ENCODE measurements at places on chromosomes 7 and 10.

- DNase-seq = no peak
These were observed 227.6 kb downstream of the FZD1 start for GRCh38 chr7:91491868-91492267.

DNA sequence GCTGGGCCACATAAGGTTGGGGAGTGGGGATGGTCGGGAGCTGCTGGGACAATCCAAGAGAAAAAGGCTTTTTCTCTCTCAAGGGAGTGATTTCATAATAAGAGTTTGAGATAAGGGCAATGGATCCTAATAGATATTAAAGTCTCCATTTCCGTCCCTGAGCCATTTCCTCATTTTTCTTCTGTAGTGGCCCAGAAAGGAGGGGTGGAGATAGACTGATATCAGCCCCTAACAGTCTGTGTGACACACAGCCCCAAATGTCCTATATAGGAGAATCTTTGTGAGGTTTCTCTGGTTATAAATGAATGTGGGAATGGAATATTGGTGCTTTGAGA is 35.2 kb downstream of the PRSS2 start:
- DNase-seq = no peak

DNA sequence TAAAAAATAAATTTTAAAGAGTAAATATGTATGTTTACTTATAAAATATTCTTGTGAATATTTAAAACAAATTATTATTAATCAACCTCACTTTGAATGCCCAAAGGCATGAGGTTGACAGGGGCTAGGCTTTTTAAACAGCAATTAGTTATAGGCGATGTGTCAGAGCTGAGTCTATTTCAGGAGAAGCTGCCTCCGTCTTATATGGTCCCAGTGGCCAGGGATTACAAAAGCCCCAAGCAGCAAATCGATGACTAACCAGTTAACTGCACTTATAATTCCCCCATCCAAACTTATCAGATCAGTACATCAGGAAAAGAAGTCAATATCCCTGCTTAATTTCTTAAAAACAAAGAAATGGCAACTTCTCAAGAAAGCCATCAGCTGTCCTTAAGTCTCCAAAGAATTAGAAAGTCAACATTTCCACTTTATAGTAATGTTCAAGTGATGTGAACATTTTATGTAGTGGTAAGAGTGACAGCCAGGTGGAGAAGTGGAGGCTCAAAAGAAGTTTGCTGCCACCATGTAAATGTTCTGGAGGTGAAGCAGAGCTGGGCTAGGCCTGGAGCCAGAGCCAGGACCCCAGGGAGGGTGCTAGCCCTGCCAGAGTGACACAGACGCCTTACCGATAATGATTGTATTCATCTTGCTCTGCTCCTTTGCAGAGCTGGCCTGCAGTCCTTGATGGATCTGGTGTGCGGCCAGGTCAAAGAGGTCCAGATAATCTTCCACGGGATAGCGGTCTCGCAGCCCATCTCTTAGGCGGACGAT is 51.5 kb downstream of the CHST15 start:
- no peak for DNase-seq

DNA sequence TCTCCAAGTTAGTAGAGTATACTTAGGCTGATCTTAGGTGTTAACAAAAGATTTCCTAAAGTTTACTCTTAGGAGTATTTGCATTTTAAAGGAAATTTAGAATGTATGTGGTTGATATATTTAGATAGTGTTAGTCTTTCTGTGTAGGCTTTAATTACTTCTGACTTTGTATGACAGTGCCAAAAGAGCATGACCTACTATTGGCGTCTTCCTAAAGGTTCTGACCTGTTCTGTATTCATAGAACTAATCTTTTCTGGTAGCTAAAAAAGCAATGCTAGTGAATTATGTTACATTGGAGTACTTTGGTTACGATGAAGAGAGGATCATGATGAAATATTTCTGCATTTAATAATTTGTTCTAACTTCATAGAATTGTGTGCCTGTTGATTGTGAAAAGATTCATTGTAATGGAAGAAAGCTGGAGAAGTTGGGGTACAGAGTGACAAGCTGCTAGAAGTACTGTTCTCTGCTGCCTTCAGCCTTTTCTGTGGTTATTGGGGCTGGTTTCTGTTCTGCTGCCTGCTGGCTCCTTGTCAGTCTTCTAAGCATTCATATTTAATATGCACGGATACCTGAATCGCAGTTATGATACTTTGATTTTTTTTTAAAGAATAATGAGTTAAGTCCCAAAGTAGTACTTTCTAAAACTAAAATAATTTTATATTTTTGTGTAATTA is 13.2 kb downstream of the WAC start:
- DNase-seq = no peak

- no peak for DNase-seq
These were observed 3.1 kb downstream of the CYREN start for GRCh38 chr7:135167365-135167917.

DNA sequence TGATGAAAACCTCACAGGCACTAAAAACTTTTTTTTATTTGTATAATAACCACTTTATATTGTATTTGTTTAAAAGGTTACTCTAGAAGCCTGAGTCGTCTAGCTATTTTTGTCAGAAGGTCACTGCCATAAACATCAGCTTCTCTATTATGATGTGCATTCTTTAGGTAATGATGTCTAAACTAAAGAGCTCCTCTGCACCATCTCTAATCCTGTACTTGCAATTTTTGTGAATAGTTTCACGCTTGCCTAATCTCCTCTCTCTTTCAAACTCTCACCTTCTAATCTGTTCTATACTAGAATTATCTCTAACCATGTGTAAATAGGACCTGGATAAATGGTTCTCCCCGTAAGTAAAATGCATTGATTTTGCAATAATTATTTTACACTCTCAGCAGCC is 10.5 kb upstream of the CHUK start:
- no peak for DNase-seq

DNA sequence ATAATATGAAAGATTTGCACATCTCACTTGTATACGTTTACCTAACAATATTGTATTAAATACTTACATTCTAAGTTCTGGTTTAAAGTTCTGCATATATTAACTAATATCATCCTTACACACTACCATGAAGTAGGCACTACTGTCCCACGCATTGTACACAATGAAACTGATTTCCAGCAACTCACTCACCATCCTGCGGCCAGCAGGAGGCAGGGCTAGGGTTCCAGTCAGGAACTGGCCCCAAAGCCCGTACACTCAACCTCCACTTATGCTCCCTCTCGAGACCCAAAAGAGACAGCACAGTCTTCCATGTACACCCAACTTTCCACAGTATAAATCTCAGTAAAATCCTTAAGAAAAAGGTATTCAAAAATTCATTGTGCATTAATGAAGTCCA is 41.4 kb downstream of the GRID1 start:
- no peak for DNase-seq

DNA sequence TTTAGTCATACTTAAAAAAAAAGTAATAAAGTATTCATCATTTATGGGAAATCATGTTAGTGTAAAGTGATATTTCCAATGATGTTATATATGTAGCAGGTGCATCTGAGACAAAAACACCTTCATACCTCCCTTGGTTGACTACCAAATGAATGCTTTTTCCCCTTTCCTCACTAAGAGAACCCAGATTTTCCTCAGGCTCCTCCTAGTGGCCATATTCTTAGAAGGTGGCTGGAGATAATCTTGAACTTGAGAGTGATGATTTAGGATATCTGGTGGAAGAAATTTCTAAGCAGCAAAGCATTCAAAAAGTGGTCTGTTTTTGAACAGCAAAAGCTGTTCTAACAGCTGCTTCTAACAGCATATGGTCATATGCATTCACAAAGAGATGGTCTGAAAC is 16.8 kb upstream of the DNAH11 start:
- no peak for DNase-seq

- DNase-seq = peak; percentile 53
These were observed 5.3 kb downstream of the HOXA11 start for GRCh38 chr7:27179503-27180430.

DNA sequence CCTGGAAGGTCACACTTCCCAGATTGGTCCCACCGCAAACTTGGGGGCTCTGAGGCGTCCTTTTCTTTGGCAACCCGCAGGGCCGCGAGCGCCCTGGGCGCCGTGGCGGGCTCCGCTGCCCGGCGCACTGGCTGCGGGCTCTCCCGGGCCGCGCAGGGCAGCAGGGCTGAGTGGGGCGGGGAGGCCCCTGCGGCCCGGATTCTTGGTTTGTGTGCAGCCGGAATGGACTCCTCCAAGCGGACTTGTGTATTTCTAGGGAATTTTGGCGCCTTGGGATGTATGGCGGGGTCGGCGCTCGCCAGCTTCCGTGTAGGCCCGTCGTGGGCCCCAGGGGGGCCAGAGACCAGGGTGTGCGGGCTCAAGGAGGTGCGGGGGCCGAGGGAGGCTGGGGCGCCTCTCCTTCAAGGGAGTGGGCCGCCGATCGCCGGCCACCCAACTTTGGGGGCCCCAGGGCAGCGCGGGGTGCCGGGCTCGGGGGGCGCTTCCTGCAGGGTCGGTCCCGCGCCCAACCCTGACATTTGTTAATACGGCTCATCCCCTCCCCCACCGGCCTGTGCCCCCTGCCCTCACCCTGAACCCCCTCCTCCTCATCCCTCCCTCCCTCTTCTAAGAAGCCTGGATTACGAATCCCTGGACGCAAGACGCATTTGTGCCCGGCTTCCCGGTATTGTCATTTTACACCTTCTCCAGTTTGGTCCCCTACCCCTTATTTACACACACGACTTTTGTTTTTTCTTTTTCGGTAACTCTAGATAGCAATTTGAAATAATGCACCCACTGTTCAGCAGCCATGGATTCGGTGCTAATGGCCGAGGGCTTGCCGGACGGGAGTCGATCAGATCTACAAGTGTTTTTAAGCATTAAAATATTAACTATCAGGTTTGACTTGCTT is 2.5 kb downstream of the TCF7L2 start:
- no peak for DNase-seq

DNA sequence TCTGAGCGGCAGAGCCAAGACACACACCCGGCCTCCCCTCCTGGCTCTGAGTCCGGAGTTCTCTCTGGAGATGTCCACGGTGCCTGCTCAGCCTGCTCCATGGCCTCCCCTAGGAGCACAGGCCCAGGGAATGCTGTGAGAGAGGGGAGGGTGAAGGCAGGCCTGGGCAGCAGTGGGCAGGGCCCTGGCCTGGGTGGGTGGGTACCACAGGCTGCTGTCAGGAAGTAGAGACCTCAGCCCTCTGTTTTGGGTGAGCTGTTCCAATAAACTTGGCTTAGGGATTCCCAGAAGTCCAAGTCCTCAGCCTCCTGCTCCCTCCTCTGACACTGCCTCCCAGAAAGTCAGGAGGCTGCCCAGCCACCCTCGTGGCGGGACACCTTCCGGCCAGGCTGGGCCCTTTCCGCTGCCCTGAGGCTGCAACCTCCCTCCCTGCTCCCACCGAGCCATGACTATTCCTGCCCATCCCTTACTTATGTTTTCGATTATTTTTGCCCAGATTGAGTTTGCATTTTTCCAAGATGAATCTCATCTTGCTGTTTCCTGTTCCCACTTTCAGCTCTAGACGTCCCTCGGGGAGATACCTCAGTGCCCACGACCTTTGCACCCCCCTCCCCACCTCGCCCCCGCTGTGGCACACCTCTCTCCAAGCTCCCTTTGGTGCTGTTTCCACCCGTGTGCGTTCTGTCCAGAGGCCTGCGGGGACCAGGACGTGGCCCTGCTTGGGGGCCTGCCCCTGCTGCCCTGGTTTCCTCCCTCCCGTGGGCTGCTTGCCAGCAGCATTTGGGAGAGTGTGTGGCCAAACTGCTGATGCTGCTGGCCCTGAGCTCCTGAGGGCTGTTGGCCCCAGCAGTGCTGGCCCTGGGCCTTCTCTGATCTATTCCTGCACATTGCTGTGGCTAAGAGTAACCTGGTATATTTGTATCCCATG is 5.8 kb upstream of the POLM start:
- DNase-seq = no peak

DNA sequence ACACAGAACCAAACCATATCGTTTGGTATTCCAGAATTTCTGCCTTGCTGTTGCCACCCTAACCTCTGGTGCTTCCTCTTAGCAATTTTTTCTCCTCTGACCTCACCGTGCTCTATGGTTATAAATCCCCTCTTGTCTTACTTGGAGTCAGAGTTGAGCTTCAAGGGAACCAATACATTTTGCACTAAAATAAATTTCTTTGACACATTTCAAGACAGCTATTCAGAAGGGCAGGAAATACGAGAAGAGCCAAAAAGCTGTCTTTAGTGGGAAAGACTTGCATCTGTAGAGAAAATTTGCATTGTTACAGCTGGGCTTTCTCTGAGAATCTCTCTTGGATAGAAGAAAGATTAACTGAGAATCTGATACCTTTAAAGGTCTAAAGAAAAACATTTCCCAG is 14.5 kb upstream of the AKR1C2 start:
- DNase-seq = no peak

GRCh38 chr10:125629758-125630376 is 53.1 kb downstream of the TEX36 start:
- DNase-seq = no peak

DNA sequence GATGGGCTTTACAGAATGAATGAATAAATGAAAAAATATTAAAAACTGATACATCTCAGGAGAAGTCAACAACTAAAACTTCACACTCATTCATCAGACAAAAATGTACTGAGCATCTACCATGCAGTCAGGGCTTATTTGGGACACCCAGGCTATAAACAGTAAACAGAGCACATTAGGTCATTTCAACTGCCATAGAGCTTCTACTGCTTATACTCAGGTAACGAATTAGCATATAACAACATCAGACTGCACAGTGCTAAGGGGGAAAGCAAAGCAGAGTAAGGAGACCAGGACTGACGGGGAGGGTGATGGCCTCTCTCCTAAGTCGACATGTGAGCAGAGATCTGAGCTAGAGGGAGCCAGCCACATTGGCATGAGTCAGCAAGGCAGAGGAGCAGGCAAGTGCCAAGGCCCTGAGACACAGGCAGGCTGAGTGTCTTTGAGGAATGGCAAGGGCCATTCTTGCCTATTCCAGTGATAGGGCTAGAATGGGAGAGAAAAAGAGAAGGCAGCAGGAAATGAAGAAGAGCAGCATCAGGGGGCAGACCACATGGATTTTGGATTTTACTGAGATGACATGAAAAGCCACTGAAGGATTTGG is 528.9 kb downstream of the PARD3 start:
- DNase-seq = no peak

DNA sequence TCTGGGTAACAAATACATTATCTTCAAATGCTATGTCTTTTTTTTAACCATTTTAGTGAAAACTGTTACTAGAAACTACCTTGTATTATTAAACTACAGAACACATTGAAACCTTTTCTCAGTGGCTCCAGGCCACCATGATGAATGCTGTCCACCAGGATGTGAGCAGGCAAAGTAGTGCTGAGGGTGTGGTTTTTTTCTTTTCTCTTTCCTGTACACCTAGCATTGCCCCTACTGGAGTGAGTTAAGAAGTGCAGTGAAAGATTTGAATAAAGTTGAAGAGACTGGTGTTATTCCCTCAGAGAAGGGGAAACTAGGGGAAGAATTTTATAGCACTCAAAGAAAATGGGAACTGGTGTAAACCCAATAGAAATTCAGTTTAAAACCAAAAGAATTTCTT is 120.0 kb upstream of the SAMD8 start:
- DNase-seq = no peak
